Suppressor macrophage treated with lipopolysaccharide for 4 hours (primary cell): ENCODE measurements at places on chromosomes 3 and 15.

DNA sequence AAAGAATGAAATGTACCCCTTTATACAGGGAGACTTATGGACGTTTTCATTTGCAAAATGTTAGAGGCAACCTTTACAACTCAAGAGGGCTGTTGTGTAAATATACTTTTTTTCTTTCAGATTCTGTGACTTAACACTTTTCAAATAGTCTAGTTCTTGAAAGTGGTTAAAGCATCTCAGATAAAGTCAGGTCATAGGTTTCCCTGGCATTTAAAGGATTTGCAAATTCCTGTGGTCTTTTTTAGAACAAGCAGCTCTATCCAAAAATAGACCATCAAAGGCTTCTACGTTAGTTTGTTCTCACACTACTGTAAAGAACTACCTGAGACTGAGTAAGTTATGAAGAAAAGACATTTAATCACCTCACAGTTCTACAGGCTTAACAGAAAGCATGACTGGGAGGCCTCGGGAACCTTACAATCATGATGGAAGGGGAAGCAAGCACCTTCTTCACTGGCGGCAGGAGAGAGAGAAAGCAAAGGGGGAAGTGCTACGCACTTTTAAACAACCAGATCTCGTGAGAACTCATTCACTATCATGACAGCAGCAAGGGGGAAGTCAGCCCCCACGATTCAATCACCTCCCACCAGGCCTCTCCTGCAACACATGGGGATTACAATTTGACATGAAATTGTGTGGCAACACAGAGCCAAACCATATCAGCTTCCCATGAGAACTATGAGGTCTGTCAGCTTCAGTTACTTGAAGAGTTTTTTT is 23.3 kb upstream of the GABRR3 start:
- DNase-seq, result no peak

DNA sequence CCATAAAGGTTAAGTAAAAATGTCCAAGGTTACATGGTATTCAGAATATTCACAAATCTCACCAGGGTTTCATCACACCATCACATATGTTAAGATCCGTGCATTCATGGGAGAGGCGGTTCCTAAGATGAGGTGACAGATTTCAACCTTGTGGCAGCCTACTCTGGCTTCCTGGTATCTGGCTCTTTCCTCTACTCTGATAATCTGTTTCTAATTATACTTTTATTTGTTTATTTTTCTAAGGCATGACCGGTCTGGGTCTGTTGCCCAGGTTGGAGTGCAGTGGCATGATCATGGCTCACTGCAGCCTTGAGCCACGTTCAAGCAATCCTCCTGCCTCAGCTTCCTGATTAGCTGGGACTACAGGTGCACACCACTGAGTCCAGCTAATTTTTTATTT is 34.4 kb downstream of the RAF1 start:
- no peak for DNase-seq

DNA sequence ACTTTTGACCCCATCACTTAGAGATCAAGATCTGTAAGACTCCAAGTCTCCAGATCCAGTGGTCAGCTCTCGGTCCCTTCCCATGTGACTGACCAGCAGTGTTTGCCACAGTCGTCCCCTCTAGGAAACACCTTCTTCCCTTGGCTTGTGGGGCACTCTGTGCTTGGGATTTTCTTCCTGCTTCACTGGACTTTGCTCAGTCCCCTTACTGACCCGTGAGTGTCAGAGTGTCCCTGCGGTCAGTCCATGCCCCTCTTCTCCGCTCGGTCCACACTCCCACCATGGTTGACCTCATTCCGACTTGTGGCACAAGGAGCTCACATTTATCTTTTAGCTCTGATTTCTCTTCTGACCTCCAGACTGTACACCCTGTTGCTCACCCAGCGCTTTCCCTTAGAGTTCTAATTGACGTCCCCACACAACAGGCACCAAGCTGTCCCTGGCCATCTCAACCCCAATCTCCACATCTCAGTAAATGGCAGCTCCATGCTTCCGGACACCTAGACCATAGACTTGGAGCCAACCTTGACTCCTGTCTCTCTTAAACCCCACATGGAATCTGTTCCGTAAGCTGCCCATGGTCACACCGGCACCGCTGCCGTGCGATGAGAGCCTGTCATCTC is 67.9 kb downstream of the APBA2 start:
- no peak for DNase-seq

GRCh38 chr15:45631776-45632175 is 3.1 kb upstream of the SQOR start:
- peak; percentile 72 for DNase-seq

GRCh38 chr15:50687302-50687902 is 805 bp upstream of the TRPM7 start:
- DNase-seq, result no peak

DNA sequence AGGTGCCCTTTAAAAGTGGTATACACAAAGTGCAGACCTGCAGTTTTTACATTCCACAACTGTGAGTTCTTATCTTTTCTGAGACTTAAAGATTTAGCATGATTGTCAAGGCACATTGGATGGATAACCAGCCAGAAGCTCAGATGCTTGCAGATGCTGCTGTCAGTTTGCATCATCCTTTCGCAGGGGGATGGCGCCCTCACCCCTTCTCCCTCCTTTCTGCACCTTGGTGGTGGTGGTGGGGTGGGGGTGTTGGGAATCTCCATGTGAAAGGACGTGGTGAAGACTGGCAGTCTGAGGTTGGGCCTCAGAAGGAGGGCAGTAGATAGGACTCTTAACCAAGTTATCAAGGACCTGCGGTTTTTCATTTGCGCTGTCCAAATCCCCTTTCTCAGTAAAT is 309.6 kb upstream of the SEMA6D start:
- DNase-seq, result no peak

- DNase-seq, result no peak
Measured at GRCh38 chr3:184656458-184656828, 55.4 kb downstream of the MAGEF1 start.

GRCh38 chr3:181264486-181264885 is 274.9 kb upstream of the DNAJC19 start:
- DNase-seq, result no peak

- no peak for DNase-seq
Measured at GRCh38 chr3:71849681-71850080, 64.7 kb upstream of the PROK2 start.

DNA sequence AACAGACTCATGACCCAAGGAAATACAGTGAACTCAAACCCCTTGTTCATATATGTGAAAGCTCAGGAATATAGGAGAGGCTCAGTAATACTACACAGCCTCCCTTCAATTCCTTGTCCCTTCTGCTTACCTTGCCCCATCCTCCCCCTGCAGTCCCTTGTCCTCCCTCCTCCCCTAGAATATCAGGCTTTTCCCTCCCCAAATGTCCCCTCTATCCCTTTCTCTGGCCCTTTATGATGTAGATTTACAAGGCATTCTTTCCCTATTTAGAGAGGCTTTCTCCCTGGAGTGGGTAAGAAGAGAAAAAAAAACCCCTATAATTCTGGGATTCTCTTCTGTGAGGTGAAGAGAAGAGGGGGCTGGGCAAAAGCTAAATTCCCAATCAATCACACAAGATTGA is 64.9 kb upstream of the KBTBD8 start:
- DNase-seq, result no peak

GRCh38 chr3:38516669-38517068 is 20.5 kb downstream of the EXOG start:
- DNase-seq, result no peak

- no peak for DNase-seq
Measured at GRCh38 chr15:42820811-42821210, 83.9 kb upstream of the CDAN1 start.

DNA sequence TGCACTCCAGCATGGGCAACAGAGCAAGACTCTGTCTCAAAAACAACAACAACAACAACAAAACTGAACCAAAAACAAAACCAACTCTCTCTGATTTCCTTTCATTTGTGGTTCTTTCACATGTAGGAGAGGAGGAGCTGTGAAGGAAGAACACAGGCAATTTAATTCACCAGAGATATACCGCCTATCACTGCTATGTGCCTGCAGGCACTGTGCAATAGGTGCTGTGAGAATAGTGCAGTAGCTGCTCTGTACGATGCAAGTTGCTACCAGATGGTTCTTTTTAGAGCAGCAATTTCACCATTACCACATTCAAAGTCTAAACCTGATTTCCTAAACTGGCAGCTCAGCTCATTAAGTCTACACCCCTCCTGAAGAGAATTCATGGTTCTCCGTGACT is 11.3 kb upstream of the PROK2 start:
- DNase-seq, result no peak

GRCh38 chr15:85282504-85283115 is 97.8 kb upstream of the AKAP13 start:
- DNase-seq, result no peak

DNA sequence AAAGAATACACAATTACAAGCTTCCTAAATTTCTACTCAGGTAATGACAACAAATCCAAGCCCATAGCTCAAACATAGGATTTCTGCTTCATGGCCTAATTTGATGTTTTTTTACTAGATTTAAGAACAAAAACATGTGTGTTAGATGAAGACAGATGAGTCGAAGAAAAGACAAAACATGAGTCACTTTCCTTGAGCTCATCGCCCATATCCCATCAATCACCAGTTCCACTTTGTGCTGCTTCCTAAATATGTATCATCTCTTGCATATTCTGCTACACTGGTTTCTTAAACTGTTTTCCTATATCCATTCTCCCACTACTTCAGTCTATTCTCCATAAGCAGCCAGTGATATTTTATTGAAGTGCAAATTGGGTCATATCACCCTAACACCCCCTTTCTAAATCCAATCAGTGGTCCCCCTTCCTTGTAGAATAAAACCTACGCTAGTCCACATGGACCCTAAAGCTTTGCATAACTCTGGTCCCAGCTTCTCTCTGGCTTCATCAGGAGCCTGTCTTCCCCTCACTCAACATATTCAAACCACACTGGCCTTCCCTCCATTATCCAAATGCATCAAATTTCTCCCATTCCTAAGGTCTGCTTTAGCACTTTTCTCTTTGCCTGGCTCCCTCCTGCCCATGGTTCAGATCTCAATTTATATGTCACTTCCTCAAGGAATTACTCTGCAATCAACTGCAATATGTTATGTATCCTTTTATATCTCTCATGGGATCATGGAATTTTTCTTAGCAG is 1033.9 kb downstream of the FHIT start:
- no peak for DNase-seq

- DNase-seq, result no peak
Measured at GRCh38 chr3:159760046-159760445, 228.6 kb upstream of the IL12A start.

DNA sequence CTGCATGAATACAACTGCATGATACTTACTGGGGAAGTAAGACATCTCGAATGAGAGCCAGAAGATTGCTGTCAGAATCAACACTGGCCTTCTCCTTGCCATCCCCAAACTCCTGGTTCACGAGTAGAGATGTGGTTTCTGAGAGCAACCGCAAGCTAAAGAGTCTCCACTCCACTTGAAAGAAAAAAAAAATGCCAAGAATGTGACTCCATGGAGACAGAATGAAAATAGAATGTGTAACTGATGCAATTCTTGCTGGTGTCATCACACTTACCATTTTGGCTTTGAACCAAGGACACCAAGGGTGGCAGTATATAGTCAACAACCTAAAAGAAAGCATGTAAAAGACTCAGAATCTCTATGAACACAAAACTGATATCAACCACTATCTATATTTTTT is 280.4 kb downstream of the ULK4 start:
- no peak for DNase-seq

DNA sequence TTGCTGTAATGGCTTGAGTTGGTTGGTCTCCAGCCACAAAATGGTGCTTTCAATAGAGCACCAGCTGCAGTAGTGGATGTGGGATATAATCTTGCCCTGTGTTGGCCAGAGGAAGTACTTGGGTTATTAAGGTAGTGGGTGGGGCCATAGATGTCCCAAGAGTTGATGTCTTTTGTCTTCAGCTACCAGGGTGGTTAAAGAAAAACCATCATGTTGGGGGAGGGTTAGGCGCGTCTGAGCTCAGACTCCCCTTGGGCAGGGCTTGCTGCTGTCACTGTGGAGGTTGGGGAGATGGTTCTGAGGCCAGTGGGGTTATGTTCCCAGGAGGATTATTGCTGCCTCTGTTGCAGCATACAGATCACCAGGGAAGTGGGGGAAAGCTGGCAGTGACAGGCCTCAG is 46.9 kb upstream of the GADL1 start:
- no peak for DNase-seq

GRCh38 chr3:77142578-77142977 is 102.7 kb downstream of the ROBO2 start:
- no peak for DNase-seq

GRCh38 chr3:195282961-195283360 is 12.0 kb upstream of the XXYLT1 start:
- no peak for DNase-seq

DNA sequence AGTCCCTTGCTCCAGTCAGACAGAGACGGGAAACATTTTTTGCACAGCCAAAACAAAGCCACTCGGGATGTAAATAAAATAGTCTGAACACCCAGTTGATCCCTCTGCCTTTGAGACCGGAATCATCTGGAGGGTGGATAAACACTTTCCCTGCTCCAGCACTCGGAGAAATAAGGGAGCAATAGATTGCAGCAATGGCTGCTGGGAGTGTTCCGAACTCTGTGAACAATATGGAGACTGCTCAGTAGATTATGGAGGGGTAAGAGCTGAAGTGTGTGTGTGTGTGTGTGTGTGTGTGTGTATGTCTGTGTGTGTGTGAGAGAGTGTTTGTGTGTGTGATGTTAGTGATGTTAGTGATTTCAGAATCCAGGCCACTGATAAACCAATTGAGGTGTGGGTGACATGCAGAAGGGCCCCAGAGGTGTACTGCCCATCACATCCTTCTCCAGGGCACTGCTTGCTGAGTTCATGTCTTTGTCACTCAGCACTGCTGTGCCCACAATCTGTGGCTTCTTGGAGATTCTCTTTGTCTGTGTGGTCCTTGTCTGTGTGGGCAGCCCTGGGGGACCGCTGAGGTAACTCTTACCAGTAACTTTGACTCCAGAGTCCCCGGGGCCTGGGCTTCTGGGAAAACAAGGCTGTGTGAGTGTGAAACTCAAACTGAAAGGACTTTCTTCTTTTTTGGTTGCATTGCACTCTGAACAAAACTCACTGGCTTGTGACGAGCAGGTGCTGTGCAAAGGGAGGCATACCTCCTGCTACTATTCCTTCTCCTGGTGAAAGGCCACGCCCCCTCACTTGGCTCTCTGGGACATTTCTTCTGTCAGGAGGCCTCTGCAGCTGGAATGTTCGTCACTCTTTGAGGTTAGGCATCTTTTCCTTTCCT is 23.0 kb downstream of the CRYGS start:
- no peak for DNase-seq

GRCh38 chr3:61978460-61979419 is 394.6 kb downstream of the FEZF2 start:
- no peak for DNase-seq

- DNase-seq, result no peak
Measured at GRCh38 chr15:57288926-57289580, 87.3 kb upstream of the CGNL1 start.

GRCh38 chr15:72502220-72502809 is 28.2 kb downstream of the ARIH1 start:
- no peak for DNase-seq

DNA sequence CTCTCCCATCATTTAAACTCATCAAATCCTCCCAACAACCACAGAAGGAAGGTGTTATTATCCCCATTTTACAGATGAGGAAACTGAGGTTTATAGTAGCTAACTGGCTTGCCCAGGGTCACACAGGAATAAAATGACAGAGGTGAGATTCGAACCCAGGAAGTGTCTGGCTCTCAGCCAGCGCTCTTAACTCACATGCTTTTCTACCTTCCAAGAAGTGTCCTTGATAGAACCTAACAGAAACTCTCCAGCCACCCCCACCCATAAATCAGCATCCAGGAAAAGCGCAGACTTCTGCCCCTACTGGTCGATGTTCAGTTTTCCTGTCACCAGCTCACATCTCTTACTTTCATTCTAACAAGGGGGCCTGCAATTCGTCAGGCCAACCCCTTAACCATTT is 51.7 kb downstream of the SPATA12 start:
- DNase-seq, result no peak

GRCh38 chr3:120985242-120985641 is 77.2 kb downstream of the STXBP5L start:
- no peak for DNase-seq
